Temporal lobe (tissue), 4 donors: ENCODE measurements at places on chromosomes 16 and 17. TPM values are rescaled to one million over a fixed set of nuclear protein-coding genes. Genes with fewer than 3 reads are reported as not detected.

The MYOCD gene
- total RNA-seq, result 0.25 TPM

The DBNDD1 gene
- total RNA-seq, result 12.8 TPM

The ATP5PD gene
- 75.0 TPM for total RNA-seq

The ZNF18 gene
- total RNA-seq, result 11.1 TPM

The DNAI2 gene
- 0.25 TPM for total RNA-seq

The OR4D1 gene
- under 0.01 TPM for total RNA-seq

The OTOP2 gene
- total RNA-seq, result not detected

The TP53TG3F gene
- not detected for total RNA-seq

The CLUH gene
- 24.1 TPM for total RNA-seq

The SPATA22 gene
- 0.98 TPM for total RNA-seq

The RND2 gene
- 3.7 TPM for total RNA-seq

The BICDL2 gene
- not detected for total RNA-seq
